AG08396 (cell line): ENCODE measurements at places on chromosomes 6 and 20.

GRCh38 chr6:164845773-164846172 is 463.6 kb downstream of the C6orf118 start:
- DNase-seq, result no peak

DNA sequence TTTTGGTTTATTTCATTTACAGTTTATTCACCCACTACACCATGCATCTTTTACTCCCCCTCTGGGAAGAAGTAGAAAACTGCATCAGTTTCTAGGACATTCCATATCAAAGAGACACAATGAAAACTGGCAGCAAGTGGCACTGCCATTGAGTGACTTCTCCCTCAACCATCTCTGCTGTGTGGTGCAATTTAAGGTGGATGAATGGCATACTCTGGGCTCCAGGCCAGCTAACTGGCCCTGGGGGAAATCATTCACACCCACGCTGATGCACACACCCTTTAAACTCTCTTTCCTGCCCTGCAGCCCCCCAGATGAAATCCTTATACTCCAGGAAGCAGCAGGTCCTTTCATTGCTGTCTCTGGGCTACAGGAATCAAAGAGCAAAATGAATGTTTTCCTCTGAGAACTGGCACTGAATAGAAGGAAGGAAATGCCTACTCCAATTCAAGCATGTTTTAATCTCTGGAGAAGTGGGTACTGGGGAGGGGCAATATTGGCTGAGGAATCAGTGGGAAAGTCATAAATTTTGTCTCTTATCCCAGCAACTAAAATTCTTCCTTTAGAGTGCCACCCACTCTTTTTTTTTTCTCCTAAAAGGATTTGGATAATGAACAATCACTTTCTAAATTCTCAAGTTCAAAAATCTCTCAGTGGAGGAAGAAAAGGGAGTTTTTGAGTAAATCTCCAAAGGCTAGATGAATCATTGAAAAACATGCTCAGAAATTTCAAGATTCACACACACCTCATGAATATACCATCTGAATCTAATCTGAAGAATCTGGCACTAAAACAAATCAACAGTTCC is 16.9 kb upstream of the RFPL4B start:
- no peak for DNase-seq

DNA sequence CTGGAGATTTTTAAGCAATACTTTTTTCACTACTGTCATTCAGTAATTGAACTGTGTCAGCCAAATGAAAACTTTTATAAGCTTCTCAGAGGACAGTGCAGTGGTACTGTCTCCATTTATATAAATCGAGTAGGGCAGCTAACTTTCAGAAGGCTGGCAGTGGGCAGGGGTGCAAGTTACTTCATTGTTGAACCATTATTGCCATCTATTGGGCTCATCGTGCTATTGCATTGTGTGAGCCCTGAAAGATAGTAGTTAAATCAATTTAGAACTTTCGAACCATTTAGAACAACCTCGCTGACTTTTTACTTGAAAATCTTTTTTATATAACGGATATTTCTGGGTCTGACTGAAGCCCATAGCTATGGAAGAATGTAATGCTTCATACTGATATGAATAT is 347.8 kb upstream of the PLCB4 start:
- DNase-seq, result peak; percentile 29

DNA sequence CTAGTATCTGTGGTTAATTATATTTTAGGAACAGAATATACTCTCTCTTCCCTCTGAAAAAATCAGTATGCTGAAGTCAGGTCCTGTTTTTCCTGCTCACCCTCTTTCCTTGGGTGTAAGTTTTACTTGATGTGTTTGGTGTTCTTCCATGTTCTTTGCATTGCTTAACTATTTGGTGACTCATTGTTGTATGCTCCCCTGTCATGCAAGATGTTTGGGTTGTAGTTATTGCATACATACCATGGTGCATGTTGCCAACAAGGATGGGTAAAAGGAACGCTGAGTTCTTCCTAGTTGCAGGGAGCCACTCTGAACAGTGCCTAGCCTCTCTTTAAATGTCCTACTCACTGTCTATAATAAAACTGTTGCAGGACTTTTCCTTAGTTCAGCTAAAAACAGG is 207.9 kb upstream of the LAMP5 start:
- peak; percentile 39 for DNase-seq

GRCh38 chr6:9403736-9404135 is 968.4 kb upstream of the SLC35B3 start:
- no peak for DNase-seq

- DNase-seq, result peak; percentile 57
Observed at GRCh38 chr6:108562503-108562993, 1.8 kb downstream of the FOXO3 start.

DNA sequence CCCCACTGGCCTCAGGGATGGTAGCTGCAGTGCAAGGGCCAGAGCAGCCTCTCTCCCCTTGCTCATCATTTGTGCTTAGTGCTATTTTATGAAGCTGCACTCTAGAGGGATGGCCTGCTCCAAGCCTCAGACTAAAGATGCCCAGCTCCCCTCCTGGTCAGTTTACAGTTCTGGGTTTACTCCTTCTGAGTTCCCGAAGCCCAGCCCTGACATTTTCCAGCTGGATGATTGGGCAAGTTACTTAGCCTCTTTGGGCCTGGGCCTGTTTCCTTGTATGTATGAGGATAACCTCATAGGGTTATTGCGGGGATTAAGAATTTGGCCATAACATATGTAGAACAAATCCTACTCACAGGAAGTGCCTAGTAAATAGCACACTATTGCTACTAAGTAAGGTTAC is 31.8 kb upstream of the EMILIN3 start:
- DNase-seq, result no peak

DNA sequence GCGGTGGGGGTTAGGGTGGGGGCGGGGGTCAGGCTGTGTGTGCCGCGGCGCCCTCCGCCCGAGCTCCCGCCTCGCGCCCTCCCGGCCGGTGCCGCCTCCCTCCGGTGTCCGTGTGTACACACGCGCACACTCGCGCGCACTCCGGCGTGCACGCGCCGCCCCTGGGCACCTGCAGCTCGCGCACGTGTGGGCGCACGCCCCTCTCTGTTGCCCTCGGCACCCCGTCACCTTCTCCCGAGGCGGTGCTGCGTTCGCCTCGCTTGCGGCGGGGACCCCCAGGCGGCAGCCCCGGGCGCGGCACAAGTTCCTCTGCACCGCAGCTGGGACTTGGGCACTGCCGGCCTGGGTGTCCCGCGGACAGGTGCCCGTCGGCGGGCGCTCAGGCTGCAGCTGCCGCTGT is 525 bp downstream of the MACROD2 start:
- DNase-seq, result peak; percentile 21

- no peak for DNase-seq
Observed at GRCh38 chr6:138289739-138290138, 71.4 kb upstream of the PBOV1 start.

GRCh38 chr20:34986311-34987287 is 30.9 kb downstream of the MYH7B start:
- DNase-seq, result no peak

- DNase-seq, result no peak
Observed at GRCh38 chr6:28257042-28257441, 2.1 kb upstream of the NKAPL start.

- no peak for DNase-seq
Observed at GRCh38 chr20:34535301-34535840, 19.1 kb downstream of the DYNLRB1 start.

DNA sequence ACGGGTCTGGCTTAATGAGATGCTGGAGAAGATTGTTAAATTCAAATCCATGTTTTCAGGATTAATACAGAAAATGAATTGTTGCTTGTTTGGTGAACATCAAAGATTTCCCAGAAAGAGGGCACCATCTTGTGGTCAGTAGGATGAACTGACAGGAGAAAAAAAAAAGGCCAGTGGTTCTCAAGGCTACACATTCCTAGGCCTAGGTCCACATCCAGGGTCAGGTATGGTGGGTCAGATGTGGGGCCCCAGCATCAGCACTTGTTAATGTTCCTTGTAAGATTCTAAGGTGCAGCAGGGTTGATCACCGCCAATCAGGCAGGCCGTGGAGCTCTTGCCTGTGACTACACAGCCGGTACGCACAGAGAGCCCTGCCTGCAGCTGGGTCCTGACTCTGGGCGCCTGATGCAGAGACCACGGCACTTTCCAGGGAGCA is 34.0 kb upstream of the FOXO3 start:
- DNase-seq, result peak; percentile 41

DNA sequence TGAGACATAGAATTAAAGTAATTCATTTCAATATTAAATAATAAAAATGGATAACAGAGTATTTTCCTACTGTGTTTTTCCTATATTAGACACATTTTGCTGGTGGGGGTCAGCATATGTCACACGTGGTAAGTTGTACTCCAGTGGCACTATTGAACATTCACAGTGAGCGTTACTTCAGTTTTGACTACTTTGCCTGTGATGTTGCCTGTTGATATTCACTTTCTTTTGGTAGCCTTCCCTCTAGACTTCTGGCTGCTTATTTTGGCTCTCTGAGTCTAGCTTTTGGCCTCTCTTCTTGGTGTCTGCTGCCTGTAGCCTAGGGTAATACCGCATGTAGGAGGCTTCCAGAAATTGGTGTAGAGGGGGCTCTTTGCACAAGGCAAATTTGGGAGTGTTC is 64.4 kb upstream of the TFB1M start:
- no peak for DNase-seq
